ENCODE measurements at places on chromosomes 3 and 15.

GRCh38 chr3:16251316-16252085 lies 13.2 kb downstream of the DPH3 start:
- DNase-seq, result no peak

GRCh38 chr3:153970047-153970446 lies 151.1 kb upstream of the ARHGEF26 start:
- DNase-seq, result no peak

DNA sequence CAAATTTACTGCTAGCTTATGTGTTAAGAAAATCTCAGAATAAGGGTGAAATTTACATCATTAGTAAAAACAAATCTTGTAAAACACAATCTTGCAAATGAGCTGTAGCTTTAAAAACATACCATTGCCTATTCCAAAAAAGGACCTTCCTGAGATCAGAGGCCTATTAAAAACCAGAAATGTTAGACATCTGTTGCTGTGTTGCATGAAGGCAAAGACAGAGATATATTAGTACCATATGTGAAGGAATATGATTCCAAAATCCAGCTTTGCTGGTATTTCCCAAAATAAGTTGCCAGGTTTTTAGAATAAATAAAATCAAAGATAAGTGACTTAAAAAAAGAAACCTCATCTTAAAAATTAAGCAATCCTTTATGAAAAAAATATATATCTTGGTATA lies 504.1 kb upstream of the CDIN1 start:
- no peak for DNase-seq

DNA sequence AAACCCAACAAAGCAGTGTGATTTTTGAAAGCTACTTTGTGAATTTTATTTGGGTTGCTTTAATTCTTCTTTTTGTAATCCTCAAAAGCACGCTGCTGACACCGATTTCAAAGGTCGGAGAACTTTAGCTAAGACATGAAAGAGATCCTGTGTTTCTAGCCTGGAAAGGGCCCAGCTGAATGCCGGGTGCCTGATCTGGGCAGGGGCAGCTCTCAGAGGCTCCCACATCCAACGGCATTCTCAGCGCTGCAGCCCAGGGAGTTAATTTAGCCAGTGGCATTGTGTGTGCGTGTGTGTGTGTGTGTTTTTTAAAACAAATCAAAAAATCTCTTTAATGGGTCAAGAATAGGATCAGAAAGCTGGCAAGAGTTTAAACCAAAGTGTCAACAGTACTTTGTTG lies 6.6 kb downstream of the RBP1 start:
- DNase-seq, result no peak

DNA sequence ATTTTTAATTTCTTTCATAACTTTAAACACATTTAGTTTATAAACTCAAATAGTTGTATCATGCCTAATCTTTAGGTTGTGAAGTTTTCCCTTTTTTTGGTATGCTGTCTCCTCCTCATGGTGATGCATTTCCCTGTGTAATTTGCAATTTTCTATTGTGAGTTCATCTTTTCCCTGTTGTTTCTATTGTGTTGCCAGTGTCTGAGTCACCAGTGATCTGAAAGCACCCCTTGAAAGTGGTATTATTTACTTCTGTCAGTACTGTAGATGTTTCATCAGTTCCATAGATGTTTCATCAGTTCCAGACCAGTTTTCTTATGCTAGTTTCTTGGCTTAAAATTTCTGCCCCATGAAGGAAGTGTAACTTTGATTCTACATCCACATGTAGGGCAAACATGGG lies 80.6 kb downstream of the OXSM start:
- DNase-seq, result no peak

- DNase-seq, result no peak
These were observed 22.7 kb upstream of the SH3BP5 start for GRCh38 chr3:15355086-15355485.

GRCh38 chr3:46979958-46980497 lies 562 bp downstream of the NBEAL2 start:
- peak; percentile 38 for DNase-seq

DNA sequence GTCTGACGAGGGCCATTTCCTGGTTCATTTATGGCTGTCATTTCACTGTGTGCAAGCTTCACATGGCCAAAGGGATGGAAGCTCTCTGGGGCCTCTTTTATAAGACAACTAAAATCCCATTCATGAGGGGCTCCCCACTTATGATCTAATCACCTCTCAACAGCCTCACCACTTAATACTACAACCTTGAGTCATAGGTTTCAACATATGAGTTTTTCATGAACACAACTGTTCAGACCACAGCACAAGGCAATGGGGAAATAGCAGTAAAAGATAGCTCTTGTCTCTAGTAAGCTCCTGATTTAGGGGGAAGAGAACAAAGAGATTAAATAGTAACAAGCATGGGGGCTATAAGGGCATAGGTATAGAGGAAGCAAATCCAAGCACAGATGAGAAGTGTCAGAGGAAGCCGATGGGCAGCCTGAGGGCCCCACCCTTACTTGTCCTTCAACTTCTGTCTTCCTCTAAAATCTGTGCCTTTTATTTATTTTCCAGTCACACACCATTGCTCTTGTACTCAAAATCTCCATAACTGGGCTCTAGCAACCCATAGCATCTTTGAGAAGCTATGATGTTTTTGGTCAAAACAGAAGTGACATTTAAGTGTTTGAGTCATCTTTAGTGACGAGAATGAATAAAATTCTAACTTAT lies 329.1 kb downstream of the UNC13C start:
- DNase-seq, result no peak

DNA sequence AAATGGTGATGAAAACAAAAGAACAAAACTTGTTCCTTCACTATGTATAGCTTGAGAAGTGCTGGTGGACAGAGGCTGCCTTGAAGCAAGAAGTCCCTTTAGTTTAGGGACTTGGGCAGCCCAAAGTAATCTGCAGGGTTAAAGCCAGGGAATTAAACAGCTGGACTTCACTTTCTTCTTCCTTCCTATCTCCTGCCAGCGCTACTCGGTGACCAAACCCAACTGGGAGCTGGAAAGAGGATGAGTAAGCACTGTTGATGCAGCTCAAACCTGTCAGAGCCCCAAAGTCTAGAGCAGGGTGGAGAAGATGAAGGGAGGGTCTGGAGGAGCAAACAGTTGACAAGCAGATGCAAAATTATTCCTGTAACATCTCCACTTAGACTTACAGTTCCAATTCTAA lies 73.1 kb upstream of the FBN1 start:
- DNase-seq, result no peak

GRCh38 chr15:41501191-41501917 lies 7.7 kb downstream of the ITPKA start:
- no peak for DNase-seq

DNA sequence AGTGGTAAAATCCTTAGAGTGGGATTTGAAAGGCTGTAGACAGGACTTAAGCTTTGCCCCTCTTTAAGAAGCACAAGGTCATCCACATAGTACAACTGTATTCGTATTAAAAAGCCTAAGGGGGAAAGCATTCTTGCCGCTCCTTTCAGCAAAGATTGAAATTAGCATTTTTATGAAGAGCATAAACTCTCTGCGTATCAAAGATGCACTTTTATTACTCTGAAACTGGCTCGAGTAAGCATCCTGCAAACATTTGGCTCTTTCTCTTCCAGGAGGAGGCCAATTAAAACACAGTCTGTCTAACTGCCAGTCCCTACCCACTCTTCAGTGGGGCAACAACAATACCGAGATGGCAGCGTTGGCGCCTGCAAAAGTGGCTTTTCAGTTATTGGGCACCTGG lies 192.5 kb upstream of the TPRG1 start:
- DNase-seq, result no peak

GRCh38 chr3:126287536-126288241 lies 69.5 kb downstream of the KLF15 start:
- no peak for DNase-seq

- DNase-seq, result no peak
These were observed 63.2 kb downstream of the HCN4 start for GRCh38 chr15:73305331-73306211.

DNA sequence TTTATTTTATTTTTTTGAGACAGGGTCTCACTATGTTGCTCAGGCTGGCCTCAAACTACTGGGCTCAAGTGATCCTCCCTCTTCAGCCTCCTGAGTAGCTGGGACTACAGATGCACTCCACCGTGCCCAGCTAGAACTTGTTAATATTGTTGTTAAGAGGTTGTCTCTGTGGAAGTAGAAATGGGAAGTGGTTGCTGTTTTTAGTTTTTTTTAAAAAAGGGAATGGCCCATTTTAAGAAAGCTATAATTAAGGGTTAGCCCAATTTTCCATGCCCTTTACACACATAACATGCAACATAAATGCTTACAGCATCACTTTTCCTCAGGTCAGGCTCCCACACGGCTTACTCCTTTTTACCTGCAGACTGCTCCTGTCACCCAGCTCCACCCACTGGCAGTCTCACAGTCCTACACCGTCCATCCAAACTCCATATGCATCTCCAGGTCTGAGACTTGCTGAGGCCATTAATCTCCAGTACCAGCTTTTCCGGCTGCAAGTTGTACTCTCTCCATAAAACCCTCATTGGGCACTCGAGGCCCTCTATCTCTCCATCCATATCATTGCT lies 19.8 kb downstream of the MORC1 start:
- DNase-seq, result no peak

DNA sequence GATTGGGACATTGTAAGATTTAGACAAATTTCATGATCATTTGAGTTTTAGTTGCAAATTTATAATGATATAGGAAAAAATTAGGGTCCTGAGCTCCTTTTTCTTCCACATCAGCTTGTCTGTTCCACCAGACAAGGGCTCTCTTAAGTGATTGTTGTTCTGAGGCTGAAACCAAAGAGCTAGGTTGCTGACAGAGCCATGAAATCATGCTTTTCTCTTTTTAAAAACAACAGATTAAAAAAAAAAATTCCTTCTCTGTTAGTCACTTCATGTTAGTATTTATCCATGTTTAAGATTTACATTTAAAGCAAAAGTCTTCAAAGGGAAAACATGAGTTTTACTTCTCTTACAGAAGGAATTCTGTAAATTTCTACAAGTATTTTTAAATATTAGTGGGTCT lies 56.8 kb downstream of the ATP2C1 start:
- no peak for DNase-seq

DNA sequence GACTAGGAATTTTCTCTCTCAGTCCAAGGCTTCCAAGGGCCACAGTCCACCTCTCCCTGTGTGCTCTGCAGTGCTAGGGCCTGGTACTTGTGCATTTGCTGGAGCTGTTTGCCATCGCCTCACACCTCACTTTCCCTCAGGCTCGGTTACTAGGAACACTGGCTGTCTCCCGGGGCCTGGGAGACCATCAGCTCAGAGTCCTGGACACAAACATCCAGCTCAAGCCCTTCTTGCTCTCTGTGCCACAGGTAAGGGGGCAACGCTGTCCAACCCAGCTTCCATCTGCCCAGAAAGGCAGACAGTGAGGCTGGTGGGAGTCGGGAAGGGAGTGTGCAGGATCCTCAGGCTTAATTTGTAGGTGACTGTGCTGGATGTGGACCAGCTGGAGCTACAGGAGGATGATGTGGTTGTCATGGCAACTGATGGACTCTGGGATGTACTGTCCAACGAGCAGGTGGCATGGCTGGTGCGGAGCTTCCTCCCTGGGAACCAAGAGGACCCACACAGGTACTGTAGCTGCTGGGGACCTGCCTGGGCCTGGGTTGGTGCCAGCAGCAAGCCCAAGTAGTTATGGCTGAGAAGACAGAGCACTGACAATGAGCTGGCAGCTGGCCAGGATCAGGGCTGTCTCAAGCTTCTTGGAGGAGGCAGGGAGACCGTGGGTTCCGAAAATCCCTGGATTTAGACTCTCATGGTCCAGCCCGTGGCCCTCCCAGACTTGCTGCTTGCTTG lies 3.4 kb downstream of the PPM1M start:
- no peak for DNase-seq

- DNase-seq, result no peak
These were observed 25.0 kb upstream of the RAD18 start for GRCh38 chr3:8988384-8988655.

DNA sequence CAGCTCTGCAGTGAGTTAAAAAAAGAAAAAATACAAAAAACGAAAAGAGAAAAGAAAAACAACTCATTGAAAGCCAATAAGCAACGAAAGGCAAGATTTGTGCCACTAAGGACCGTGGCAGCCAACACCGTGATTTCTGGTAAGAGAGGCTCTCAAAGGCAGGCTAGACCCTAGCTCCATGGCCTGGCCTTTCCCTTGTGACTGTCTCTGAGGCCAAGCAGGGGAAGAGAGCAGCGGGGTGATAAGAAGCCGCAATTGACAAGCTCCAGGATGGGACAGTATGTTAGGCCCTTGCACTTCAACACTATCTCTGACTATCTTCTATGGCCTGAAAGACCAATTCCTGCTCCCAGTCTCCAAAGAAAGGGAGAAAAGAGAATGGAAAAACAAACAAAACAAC lies 12.4 kb downstream of the APOD start:
- no peak for DNase-seq

- DNase-seq, result no peak
These were observed 276.6 kb downstream of the ZNF621 start for GRCh38 chr3:40801284-40801741.

- peak; percentile 58 for DNase-seq
These were observed 7.5 kb upstream of the CMTM6 start for GRCh38 chr3:32510075-32510724.
